ENCODE measurements at places on chromosomes 2 and 18.

DNA sequence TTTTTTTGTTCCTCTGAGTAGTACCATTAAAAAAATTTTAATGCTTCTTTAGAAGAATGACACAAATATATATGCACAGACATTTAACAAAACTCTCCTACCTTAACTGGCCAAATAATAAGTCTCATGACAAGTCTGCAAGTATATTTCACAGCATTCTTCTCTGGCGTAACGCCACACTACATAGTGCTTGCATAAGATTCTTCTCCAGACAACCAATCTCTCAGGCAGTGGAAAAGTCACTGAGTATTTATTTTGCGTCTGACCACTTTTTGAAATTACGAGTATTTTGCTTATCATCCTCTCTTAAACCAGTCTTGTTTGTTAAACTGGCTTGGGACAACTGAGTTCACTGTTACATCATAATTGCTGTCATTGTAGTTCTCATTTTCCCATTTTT, 749.2 kb downstream of the ADCYAP1 start:
- no peak for DNase-seq

DNA sequence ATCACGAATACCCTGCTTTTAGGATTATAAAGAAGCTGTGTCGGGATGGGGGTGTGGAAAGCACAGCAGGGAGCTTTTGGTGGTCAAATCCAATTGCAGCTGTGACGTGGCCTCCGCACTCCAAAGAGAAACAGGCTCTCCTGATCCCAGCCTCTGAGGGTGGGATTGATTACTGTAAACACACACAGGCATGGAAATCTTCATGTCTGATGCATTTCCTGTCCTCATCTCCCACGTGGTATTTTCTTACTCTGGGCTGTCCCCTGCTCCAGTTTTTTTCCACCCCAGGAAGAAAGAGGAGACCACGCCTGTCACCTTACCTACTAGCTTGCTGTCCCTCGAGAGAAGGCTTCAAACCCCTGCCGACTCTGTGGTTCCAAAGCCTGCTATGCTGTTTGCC, 22.7 kb downstream of the RNF152 start:
- peak; percentile 86 for DNase-seq

GRCh38 chr2:239657236-239657635, 256.4 kb upstream of the HDAC4 start:
- DNase-seq, result no peak

- no peak for DNase-seq
Observed at GRCh38 chr2:239543702-239544101, 142.9 kb upstream of the HDAC4 start.
